ENCODE measurements at places on chromosomes 13 and 19.

- DNase-seq, result peak; percentile 94
Observed at GRCh38 chr13:29435125-29435911, 160.2 kb downstream of the SLC7A1 start.

GRCh38 chr13:23544668-23545067, 25.5 kb upstream of the TNFRSF19 start:
- no peak for DNase-seq

GRCh38 chr19:18589380-18590272, 1.0 kb downstream of the REX1BD start:
- peak; percentile 45 for DNase-seq

- DNase-seq, result no peak
Observed at GRCh38 chr13:39866722-39867121, 211.3 kb downstream of the COG6 start.

GRCh38 chr13:27915301-27916207, 4.2 kb upstream of the PDX1 start:
- DNase-seq, result no peak

DNA sequence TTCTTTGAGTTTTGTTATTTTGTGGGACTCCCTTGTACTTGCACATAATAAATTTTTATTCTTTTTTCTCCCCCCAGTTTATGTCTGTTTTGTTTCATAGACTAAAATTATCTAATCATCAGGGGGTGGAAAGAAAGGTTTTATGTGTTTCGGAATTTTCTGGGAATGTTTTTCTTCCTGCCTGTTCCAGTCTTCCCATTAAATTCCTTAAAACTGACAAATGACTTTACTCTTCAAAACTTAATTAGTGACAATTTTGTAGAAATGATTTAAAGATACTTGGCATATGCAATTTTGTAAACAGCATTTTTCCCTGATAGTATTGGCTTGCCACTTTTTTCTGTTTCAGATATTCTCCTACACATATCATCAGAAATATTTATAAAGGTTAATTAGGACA, 1813.4 kb downstream of the PCDH9 start:
- DNase-seq, result no peak

GRCh38 chr13:111535523-111535811, 215.0 kb downstream of the TEX29 start:
- DNase-seq, result no peak

GRCh38 chr19:41895745-41896580, 13.0 kb downstream of the ARHGEF1 start:
- DNase-seq, result no peak

DNA sequence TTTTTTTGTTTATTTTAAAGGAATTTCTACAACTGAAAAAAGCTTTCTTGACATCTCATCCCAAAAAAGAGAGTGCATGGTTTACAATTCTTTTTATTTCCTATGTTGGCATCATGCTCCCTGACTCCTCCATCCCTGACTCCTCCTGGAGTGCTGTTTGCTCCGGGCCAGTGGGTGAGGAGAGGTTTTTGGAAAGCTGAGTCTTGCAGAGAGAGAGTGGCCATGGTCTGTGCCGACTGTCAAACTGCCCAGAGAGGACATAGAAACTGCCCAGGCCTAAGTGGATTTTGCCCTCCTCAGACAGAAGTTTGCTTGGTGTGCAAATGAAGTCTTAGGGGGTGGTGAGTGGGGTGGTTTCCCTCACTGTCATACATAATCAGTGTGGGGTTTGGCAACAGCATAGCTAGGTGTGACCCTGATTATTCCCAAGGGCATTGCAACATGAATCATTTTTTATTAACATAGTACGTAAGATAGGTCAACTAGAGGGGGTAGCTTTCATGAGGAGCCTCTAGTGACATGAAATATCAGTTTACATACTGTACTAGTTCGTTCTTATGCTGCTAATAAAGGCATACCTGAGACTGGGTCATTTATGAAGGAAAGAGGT, 179.8 kb upstream of the UBL3 start:
- DNase-seq, result peak; percentile 57

- no peak for DNase-seq
Observed at GRCh38 chr19:9078651-9079050, 8.2 kb upstream of the OR1M1 start.

- DNase-seq, result no peak
Observed at GRCh38 chr13:56986121-56986520, 154.6 kb upstream of the PRR20A start.

DNA sequence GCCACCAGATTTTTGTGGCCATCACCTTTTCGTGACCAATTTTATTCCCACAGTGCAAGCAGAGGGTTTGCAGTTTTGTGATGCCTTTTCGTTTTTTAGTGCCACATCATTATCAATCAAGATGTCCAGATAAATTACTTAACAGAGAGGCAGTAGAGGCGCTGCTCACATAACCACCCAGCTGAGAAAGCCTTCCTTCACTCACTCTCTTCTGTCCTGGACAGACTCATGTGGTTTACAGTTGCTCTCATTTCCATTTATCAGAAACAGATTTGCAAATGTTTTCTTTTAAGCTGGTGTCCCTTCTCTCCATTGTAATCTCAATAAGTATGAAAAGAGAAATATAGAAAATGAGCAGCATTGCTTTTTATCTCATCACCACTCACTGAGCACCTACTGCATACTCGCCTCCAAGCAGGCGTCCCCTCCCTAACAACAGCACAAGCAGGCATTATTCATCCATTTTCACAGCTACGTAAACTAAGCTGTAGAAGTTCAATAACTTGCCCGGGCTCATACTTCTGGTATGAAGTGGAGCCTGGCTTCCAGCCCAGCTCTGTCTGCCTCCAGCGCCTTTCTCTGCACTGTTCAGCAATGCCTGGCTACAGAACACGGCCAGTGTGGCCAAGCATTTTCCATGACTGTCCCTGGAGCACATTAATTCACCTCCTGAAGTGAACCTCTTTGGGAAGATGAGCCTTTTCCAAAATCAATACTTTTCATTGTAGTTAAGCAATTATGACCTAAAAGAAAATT, 34.6 kb upstream of the KATNAL1 start:
- DNase-seq, result peak; percentile 96

GRCh38 chr19:33348301-33349010, 25.1 kb upstream of the CEBPG start:
- peak; percentile 69 for DNase-seq

GRCh38 chr19:7846155-7846646, 16.2 kb downstream of the EVI5L start:
- no peak for DNase-seq

- DNase-seq, result peak; percentile 48
Observed at GRCh38 chr13:27081893-27082679, 89.5 kb downstream of the USP12 start.

- no peak for DNase-seq
Observed at GRCh38 chr13:46304546-46304945, 82.5 kb downstream of the RUBCNL start.

DNA sequence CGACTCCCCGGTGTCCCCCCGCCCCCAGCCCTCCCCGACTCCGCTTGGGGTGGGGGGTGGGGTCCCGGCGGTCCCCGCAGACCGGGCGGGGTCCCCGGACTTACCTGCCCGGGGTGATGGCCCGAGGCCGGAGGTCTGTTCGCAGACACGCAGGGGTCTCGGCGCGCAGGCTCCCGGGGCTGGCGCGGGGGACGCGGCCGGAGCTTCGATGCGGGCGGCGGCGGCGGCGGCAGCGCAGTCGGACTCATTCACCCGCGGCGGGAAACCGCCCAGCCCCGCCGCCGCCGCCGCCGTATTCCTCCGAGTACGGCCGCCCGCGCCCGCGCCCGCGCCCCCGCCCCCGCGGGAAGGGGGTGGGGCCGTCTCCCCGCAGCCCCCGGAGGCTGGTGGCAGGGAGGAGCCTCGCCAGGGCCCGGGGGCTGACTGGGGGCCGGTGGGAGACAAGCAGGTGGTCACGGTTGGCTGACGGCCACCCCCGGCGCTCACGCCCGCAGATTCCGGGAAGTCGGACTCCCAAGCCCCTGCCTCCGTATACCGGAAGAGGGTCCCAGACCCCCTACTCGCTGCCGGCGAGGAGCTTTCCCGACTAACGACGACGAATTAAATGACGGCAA, at the start of gene C2CD4C:
TSS of gene C2CD4C (minus strand) at position 246 of the 614 bp plus-strand sequence. CDS start 786 bp downstream, outside the sequence.
- no peak for DNase-seq

- no peak for DNase-seq
Observed at GRCh38 chr19:49556412-49557398, 23.7 kb downstream of the NOSIP start.

DNA sequence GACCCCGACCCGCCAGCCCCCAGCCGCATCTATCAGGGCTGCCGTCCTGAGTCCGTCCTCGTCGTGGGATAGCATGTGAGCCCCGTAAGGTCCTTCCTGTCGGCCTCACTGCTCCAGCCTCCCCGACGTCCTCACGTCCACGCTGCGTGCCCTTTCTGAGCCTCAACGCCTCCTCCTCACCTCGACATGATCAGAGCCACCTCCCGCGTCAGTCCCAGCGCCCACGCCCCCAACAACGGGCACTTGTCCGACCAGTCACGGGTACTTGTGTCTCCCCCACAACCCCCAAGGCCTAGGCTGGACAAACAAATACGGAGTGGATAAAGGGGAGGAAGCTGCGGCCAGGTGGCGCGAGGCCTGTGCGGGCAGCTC, 665 bp downstream of the ZNF497 start:
- no peak for DNase-seq

DNA sequence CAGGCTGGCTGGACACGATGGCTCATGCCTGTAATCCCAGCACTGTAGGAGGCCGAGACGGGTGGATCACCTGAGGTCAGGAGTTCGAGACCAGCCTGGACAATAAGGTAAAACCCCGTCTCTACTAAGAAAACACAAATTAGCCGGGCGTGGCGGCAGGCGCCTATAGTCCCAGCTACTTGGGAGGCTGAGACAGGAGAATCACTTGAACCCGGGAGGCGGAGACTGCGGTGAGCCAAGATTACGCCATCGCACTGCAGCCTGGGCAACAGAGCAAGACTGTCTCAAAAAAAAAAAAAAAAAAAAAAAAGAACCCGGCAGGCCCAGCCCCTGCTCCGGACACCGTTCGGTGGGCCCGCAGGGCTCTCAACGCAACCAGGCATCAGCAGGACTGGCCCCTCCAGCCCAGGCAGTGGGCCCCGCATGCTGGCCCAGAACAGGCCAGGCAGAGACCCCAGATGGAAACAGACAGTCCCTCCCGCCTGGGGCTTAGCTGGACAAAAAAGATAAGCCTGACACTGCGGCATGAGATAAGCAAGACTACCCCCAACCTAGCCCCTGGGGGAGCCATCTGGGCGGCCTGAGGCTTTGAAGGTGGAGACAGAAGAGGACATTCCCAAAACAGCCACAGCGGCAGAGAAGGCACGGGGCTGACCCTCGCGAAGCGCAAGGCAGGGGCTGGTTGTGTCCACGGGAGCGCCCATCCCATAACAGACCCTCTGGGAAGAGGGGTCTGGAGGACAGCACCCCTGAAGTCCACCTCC, 11.6 kb downstream of the REXO1 start:
- no peak for DNase-seq

GRCh38 chr13:107736731-107737130, 478.6 kb downstream of the LIG4 start:
- no peak for DNase-seq

DNA sequence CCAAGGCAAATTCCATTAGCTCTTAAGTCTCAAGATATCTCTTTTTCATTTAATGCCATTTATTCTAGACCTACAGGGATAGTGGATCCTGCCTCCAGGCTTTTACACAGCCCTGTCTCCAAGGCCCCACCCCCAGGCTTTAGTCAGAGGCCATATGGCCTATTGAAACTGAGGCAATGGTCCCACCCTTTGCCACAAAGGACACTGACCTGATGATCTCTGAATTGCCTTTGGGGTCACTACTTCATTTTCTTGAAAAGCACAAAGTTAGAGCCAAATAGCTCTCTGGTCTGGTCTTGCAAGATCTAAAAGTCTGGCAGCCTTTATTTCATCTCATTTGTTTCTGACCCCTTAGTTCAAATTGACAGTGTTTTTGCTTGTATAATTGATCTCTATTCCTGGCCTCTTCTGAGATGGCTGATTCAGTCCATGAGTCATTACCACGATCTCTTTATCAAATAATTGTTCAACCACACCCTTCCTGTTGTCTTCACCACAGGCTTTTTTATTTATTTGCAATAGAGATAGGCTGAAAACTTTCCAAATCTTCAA, 209.8 kb downstream of the FGF14 start:
- peak; percentile 87 for DNase-seq

- DNase-seq, result no peak
Observed at GRCh38 chr13:98289339-98289945, 112.4 kb upstream of the RNF113B start.

- DNase-seq, result no peak
Observed at GRCh38 chr13:81986308-81986707, 1645.4 kb upstream of the SPRY2 start.

DNA sequence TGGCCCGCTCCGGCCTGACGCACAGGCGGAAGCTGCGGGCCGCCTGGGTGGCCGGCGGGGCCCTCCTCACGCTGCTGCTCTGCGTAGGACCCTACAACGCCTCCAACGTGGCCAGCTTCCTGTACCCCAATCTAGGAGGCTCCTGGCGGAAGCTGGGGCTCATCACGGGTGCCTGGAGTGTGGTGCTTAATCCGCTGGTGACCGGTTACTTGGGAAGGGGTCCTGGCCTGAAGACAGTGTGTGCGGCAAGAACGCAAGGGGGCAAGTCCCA, 4.4 kb downstream of the FFAR1 start:
- no peak for DNase-seq

GRCh38 chr19:35040826-35041547, 534 bp upstream of the HPN start:
- DNase-seq, result peak; percentile 27

DNA sequence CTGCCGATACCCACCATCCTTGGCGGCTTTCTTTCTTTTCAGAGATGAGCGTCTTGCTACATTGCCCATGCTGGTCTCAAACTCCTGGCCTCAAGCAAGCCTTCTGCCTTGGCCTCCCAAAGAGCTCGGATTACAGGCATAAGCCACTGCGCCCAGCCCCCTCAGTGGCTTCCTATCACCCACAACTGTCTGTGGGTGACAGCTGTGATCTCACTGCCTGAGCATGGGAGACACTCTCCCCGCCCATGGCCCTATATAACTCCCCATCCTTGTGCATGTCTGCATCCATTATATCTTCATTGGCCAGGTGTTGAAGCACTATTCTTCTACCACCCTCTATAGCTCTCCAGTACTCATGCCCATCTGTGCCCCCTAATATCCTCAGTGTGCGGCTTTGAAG, 76.2 kb downstream of the PTPRS start:
- DNase-seq, result no peak

GRCh38 chr13:110230661-110231347, 76.2 kb downstream of the COL4A1 start:
- no peak for DNase-seq

DNA sequence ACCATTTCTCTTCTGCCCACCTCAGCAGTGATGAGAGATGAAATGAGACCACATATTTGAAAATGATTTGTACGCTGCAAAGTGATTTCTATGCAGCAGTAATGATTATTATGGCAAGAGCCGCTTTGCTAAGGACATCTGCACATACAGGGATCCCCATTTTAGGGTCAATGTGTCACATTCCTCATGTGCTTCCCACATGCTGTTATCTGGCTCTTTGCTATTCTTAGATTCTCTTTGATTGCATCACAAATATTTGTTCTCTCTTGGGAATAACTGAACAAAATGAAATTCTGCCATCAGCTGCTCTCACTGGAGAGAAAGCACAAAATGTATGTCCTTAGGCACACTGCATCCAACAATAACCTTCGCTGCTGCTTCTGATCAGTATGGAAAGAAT, 209.5 kb upstream of the IPO5 start:
- peak; percentile 45 for DNase-seq
